SJSA1 (cell line): ENCODE measurements at places on chromosomes 13 and 19. TPM values are rescaled to one million over a fixed set of nuclear protein-coding genes. Genes with fewer than 3 reads are reported as not detected.
A peak's percentile ranks its signal among the peaks of the same experiment; 100 is the strongest.

The NTF4 gene
- not detected in 2 replicates for total RNA-seq

The ZNF497 gene
- total RNA-seq = 0.19 and 1.3 TPM in 2 replicates

DNA sequence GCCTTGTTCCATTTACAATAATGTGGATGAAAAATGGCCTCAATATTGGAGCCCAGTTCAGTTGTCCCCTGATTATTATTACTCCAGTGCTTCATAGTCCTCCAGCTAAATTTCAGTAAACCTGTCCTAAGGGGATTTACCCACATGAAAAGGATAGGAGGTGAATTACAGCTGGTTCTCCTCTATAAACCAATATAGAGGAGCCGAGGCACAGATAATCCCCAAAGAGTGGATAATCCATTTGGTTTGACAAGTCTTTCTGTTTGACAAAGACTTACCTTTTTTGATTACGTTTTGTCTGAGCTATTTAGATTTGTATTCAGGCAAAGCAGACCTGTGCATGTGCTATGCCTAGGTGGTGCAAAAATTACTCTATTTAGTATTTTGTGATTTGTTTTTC lies 2.7 kb downstream of the CNMD start:
- H3K27ac ChIP-seq = no peak overlapping the region
- no peaks in the 10 kb centered on the region for H3K27me3 ChIP-seq
- no peaks in the 10 kb centered on the region for H3K4me1 ChIP-seq
- H3K36me3 ChIP-seq = no peaks in the 10 kb centered on the region
- no peak for DNase-seq
- no peak overlapping the region for H3K4me3 ChIP-seq

DNA sequence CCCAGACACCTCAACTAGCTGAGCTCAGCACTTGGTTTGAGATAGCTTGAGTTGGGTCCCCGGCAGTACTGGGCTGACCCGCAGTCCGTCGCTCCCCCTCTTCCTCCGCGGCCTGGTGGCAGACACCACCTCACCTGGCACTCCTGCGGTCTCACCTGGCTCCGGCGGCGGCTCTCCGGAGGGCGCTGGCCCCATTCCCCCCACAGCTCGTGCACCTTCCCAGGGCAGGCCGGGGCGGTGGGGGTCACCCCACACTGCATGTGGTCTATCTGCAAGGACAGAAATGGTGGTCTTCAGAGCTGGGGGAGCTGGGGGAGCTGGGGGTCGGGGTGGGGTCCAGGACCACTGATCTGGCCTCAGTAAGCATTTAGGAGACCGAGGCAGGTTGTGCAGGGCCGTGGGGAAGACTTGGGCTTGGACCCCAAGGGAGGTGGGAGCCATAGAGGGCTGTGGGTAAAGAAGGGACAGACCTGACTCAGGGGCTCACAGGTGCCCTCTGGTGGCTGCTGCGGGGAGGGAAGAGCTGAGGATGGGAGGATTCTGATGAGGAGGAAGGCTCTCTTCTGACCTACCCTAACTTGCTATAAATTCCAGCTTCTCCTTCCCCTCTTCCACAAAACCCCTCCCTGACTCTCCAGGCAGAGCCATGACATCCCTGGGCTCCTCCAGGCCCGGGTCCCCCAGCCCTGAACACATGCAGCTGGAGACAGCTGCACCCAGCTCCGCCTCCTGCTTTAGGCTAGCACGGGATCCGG lies 6.7 kb upstream of the PLIN4 start:
- peaks cover 7% of the 10 kb centered on the region; the same call in 1 of the 2 replicates for H3K27me3 ChIP-seq
- H3K4me3 ChIP-seq = no peak overlapping the region

DNA sequence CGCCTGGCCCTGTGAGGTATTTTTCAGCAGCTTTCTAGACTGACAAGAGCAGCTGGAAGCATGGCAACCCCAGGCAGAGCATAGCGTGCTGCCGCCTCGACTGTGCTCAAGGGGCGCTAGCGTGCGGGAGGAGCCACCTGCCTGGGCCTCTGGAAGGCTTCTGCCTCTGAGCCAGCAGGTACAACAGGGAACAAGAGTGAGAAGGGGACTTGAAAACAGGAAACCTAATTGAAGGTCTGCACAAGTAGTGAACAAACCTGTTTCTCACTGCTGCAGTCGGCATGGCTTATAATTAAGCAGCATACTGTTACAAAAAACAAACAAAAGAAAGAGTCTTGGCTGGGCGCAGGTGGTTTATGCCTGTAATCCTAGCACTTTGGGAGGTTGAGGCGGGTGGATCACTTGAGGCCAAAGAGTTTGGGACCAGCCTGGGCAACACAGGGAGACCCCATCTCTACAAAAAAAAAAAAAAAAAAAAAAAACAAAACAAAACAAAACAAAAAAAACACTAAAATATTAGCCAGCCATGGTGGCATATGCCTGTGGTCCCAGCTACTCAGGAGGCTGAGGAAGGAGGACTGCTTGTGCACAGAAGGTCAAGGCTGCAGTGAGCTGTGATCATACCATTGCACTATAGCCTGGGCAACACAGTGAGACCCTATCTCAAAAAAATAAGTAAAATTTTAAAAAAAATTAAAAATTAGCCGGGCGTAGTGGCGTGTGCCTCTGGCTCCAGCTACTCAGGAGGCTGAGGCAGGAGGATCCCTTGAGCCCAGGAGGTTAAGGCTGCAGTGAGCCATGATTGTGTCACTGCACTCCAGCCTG lies 12.6 kb upstream of the GARRE1 start:
- peaks cover 17% of the 10 kb centered on the region for H3K4me1 ChIP-seq
- no peak overlapping the region for H3K27ac ChIP-seq
- DNase-seq = no peak
- H3K4me3 ChIP-seq = no peak overlapping the region
- no peaks in the 10 kb centered on the region for H3K36me3 ChIP-seq

GRCh38 chr13:77544355-77544754 lies 8.8 kb downstream of the SCEL start:
- H3K4me1 ChIP-seq = no peaks in the 10 kb centered on the region
- DNase-seq = no peak
- no peak overlapping the region for H3K27ac ChIP-seq
- no peak overlapping the region for H3K4me3 ChIP-seq

GRCh38 chr19:41321600-41322270 lies 11.8 kb downstream of the CCDC97 start:
- H3K4me3 ChIP-seq = no peak overlapping the region
- H3K27me3 ChIP-seq = no peaks in the 10 kb centered on the region
- H3K36me3 ChIP-seq = peaks cover 72% of the 10 kb centered on the region
- H3K4me1 ChIP-seq = peaks cover 62% of the 10 kb centered on the region

DNA sequence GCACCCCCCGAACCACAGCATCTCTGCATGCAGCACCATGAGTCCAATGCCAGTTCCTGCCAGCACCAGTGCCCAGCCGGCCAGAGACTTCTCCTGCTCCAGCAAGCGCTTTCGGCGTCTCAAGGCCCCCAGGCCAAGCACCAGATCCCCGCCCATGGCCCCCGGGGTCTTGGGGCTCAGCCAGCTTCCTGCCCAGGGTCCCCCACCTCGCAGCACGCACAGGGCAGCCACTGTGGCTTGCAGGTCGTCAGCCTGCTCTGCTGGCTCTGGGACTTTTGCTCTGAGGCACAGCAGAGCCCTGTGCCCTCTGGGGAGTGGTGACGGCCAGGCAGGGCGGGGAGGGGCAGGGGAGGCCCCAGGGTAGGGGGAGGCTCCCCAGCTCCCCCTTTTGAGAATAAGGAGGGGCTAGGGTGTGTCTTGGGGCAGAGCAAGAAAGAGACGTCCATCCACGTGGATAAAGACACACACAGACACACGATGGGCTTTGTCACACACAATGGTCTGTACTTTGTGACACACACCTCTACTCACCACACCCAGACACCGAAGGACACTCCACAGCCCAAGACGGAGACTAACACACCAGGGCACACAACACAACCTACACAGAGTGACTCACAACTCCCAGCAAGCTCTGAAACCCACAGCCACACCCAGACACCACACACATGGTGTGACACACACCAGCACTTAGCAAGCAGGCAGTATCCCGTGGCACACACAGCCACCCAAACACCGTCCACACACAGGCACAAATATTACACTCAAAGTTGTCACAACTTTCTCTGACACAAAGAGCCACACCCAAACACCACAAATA lies at the start of gene KCNN4:
Gene KCNN4, minus strand, starts transcription at position 268 of the 820 bp plus-strand sequence. Its CDS starts 112 bp downstream, at position 156.
- H3K36me3 ChIP-seq = no peaks in the 10 kb centered on the region
- H3K27ac ChIP-seq = peak within 1 kb of the TSS; percentile 51
- peak; percentile 67 for DNase-seq
- H3K4me3 ChIP-seq = peak within 1 kb of the TSS; percentile 28

GRCh38 chr13:102177431-102177830 lies 224.4 kb downstream of the FGF14 start:
- no peak for DNase-seq
- H3K36me3 ChIP-seq = no peaks in the 10 kb centered on the region
- no peaks in the 10 kb centered on the region for H3K27me3 ChIP-seq
- H3K4me1 ChIP-seq = no peaks in the 10 kb centered on the region
- no peak overlapping the region for H3K4me3 ChIP-seq

DNA sequence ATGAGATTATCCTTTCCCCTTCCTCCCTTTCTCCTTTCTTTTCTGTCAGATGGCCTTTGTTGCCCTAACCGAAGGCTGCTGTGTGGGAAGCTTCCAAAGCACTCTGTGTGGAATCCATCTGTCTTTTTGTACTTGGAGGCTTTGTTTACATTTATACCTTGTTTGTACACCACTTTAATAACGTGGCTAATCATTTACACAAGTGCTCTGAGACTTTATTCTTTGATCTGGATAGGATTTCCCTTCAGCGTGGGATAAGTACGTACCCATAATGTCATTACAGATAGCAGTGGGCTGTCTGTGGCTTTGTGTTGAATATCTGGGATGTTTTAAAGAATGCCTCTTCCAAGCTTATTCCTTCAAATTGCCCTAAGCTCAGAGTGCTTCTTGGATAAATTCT lies 684.7 kb upstream of the SLITRK5 start:
- no peaks in the 10 kb centered on the region for H3K27me3 ChIP-seq
- H3K4me1 ChIP-seq = no peaks in the 10 kb centered on the region
- H3K4me3 ChIP-seq = no peak overlapping the region
- no peaks in the 10 kb centered on the region for H3K36me3 ChIP-seq
- DNase-seq = no peak

DNA sequence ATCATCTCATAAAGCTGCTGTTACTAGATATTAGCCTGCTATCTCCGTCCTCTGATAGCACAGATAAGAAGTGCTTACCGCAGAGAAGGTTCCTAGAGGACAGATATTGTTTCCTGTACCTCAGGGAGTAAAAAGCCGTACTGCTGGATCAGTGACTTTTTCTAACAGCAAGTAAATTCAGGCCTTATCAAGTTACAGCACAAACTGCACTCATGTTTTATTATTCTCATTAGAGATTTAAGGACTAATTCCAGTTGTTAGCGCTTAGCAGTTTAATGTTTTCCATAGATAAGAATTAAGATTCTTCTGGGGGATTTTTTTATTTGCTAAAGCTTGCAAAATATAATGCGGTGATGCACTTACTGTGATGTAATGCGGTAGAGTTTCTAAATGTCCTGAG lies 119.0 kb upstream of the OBI1 start:
- H3K27me3 ChIP-seq = no peaks in the 10 kb centered on the region; the same call in 1 of the 2 replicates
- no peaks in the 10 kb centered on the region for H3K4me1 ChIP-seq
- no peak overlapping the region for H3K27ac ChIP-seq

GRCh38 chr13:76853921-76854608 lies 32.1 kb downstream of the KCTD12 start:
- no peak for DNase-seq
- H3K4me3 ChIP-seq = no peak overlapping the region
- no peaks in the 10 kb centered on the region for H3K27me3 ChIP-seq
- H3K36me3 ChIP-seq = no peaks in the 10 kb centered on the region
- no peak overlapping the region for H3K27ac ChIP-seq

GRCh38 chr13:56201834-56202233 lies 938.9 kb upstream of the PRR20A start:
- no peaks in the 10 kb centered on the region for H3K36me3 ChIP-seq
- H3K27ac ChIP-seq = no peak overlapping the region
- no peaks in the 10 kb centered on the region for H3K27me3 ChIP-seq
- H3K4me1 ChIP-seq = no peaks in the 10 kb centered on the region
- no peak for DNase-seq
- H3K4me3 ChIP-seq = no peak overlapping the region

DNA sequence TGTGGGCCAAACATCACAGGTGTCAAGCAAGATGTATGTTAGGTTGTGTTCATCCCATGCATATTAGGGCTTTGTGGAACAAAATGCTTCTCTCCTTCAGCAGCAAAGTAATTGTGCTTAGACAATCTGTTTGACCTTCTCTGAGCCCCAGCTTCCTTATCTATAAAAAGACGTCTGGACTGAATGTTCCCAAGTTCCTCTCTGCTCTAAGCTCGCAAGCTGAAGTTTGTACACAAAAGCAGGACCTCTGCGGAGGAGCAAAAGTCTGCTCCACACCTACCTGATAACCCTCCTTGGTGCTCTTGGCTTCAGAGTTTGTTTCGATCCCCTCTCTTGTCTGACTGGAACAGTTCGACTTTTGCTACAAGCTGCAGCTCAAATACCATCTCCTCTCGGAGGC lies 95.7 kb upstream of the UBL3 start:
- no peaks in the 10 kb centered on the region for H3K27me3 ChIP-seq
- no peak overlapping the region for H3K4me3 ChIP-seq
- H3K36me3 ChIP-seq = no peaks in the 10 kb centered on the region
- no peak overlapping the region for H3K27ac ChIP-seq

GRCh38 chr13:73683746-73684145 lies 450.5 kb downstream of the KLF12 start:
- H3K27me3 ChIP-seq = no peaks in the 10 kb centered on the region
- H3K27ac ChIP-seq = no peak overlapping the region
- DNase-seq = no peak
- H3K36me3 ChIP-seq = no peaks in the 10 kb centered on the region; the same call in 1 of the 2 replicates
- H3K4me3 ChIP-seq = no peak overlapping the region

DNA sequence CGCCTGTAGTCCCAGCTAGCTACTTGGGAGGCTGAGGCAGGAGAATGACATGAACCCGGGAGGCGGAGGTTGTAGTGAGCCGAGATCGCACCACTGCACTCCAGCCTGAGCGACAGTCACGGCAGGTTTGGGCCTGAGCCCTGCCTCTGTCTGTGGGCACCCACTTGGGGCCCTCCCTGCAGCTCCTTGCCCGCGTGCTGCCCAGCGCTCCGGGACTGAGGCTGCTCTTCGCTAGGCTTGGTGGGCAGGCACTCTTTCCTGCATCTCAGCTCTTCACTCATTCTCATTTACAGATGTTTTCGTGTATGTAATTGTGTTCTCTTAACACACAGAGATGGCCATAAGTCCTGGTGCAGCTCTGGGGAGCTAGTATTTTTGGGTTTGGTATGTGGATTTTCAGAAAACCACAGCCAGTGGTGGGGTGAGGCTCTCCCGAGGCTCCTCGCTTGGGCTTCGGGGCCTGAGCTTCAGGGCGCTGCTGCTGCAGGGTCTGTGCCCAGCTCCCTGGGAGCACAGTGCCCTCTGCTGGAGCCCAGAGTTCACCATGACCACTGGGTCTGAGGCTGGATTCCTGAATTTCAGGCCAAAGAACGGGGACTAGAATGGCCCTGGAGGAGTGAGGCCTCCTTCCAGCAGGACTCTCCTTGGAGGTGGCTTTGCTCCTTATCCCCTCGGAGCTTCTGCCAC lies 15.2 kb downstream of the UPF1 start:
- H3K4me3 ChIP-seq = no peak overlapping the region
- peak; percentile 72 for DNase-seq
- no peak overlapping the region for H3K27ac ChIP-seq
- H3K4me1 ChIP-seq = peaks cover 4% of the 10 kb centered on the region
- H3K27me3 ChIP-seq = no peaks in the 10 kb centered on the region

DNA sequence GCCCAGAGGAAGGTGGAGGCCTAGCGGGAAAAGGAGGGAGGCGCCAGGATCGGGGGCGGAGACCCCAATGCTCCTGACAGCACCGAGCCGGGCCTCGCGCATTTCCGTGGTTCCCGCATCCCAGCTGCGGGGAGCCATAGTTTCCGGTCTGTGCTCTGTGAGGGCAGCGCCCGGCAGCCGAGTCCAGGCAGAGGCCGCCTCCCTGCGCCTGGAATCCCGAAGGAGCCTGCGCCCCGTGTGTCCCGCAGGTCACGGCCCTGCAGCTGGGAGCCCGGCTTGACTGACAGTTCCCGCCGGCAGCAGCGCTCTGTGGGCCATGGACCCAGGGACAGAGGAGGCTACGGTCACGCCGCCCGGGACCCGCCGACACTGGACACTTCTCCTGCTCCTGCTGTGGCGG lies 74.6 kb upstream of the C13orf46 start:
- no peak overlapping the region for H3K4me3 ChIP-seq
- peaks cover 10% of the 10 kb centered on the region for H3K4me1 ChIP-seq
- 0 out of 2 replicates have a peak, but pooled peaks cover 9% of the 10 kb centered on the region for H3K36me3 ChIP-seq
